ENCODE measurements at places on chromosomes 5 and 9.

DNA sequence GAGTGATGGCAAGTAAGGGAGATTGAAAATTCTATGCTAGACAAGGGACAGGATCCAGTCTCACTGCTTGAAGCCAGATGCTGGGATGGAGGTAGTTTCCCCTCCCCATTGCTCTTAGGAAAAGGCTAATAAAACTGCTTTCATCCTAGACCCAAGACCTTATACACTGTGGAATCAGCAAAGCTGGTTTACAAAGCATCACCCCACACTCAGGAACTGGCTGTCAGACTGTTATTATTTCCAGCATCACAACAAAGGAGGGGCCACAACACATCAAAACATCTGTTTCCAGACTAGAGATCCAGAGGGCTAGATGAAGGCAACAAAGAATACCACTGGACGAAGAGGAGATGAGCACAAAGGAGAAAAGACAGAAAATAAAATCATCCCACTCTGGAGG is 364.6 kb upstream of the PTGER4 start:
- no peak for DNase-seq

GRCh38 chr9:35906923-35907699 is 1.1 kb downstream of the HRCT1 start:
- DNase-seq = peak; percentile 95

DNA sequence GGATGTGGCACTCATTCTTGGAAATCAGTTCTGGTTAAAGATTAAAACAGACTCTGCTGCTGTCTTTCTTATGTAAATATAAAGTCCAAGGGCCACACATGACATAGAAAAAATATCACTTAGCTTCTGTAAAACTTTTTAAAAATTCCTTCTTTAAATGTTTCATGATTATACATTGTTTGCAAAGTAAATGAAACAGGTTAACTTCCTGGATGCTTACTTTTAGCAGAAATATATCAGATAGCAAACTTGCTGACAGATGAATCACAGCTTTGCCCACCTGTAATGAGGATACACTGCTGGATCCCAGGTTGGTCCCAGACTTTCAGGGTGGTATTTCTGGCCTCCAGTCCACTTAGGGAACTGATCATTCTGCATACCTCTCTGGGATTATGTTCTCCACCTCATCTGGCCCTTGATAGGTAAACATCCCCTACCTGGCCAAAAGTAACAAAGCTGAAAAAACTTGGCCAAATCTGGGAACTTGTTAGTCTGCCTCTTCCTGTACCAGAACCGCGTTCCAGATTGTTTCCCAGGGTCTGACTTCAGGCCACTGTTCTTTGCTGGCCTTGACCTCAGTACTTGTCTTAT is 340.5 kb downstream of the ADGRV1 start:
- no peak for DNase-seq

DNA sequence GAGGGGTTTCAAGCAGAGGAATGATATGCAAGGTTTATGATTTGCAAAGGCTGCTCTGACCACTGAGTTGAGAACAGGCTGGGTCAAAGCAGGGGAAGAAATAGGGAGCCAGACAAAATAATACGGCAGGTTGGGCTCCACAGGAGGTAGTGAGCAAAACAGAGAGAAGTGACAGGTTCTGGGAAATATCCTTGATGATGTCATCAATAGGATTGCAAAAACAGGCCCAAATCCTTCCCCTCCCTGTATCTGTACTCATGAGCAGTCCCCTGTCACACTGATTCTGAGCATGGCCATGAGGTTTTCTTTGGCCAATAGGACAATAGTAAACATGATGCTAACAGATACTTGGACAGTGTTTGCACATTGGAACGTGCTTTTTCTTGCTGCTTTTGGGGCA is 471.8 kb upstream of the BRINP1 start:
- DNase-seq = no peak

DNA sequence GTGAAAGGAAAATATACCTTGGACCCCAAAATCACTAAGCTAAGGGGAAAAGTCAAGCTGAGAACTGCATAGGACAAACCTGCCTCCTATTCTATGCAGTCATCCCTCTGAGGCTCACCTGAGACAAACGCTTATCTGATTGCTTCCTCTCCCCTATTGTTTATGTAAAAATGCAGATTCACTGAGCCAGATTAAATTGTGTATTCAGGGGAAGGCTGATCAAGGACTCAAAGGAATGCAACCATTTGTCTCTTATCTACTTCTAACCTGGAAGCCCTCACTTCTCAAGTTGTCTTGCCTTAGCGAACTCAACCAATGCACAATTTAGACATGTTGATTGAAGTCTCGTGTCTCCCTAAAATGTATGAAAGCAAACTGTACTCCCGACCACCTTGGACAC is 13.3 kb downstream of the SPARC start:
- no peak for DNase-seq

DNA sequence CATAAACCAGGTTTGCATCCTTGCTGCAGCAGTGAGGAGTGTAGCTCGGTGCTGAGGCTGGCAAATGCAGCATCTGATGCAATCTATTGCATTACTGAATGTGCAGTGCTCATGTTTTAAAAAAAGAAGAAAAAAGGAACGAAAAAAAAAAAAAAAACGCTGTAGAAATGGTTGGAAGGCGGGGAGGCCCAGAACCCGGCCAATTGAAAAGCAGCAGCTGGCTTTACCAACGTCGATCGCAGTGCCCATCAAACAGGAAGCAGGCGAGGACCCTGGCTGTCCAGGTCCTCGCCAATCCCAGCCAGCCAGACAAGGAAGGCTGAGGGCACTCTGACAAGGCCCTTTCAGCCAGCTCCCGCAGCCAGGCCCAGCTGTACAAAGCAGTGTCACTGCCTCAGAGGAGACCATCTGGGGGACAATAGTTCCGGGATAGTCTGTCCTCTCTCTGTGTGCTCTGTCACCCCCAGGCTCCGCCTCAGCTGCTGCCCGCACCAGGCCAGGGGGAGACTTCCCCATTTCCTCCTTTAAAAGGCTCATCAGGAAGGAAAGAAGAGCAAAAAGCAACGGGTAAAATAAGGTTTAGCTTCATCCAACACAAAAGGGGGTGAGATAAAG is 21.8 kb upstream of the CPEB4 start:
- no peak for DNase-seq

- DNase-seq = no peak
Measured at GRCh38 chr5:157652377-157652692, at the start of gene SOX30. TSS of gene SOX30 (minus strand) at chr5:157652438. CDS start at chr5:157652078, 360 bp downstream.

DNA sequence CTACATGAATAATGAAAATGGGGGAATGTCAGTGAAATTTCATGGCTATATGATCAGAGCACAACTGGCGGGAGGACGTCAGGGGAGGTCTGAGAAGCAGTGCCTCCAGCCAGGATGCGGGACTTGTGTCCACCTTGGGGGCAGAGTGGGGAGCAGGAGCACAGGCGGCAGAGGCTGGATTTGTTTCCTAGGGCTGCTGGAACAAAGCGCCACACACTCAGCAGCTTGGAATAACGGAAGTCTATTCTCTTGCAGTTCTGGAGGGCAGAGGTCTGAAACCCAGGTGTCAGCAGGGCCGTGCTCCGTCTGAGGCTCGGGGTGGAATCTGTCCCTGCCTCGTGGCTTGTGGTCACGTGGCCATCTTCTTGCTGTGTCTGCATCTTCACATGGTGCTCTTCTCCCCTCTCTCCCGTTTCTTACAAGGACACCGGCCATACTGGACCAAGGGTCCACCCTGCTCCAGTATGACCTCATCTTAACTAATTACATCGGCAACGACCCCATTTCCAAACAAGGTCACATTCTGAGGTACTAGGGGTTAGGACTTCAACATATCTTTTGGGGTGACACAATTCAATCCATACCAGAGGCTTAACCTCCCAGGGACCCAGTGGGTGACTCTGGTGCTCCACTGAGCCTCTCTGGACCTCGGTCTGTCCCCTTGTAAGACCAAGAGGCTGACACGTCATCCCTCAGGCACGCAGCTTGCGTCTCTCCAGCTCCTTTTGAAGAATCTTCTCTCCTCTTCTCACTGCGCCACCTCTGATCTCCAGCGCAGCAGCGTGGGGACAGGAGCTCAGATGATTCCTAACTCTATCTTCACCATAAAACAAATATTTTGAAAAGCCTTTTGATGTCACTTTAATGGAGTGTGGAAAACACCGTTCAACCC is 202.5 kb downstream of the CDK5RAP2 start:
- peak; percentile 52 for DNase-seq

DNA sequence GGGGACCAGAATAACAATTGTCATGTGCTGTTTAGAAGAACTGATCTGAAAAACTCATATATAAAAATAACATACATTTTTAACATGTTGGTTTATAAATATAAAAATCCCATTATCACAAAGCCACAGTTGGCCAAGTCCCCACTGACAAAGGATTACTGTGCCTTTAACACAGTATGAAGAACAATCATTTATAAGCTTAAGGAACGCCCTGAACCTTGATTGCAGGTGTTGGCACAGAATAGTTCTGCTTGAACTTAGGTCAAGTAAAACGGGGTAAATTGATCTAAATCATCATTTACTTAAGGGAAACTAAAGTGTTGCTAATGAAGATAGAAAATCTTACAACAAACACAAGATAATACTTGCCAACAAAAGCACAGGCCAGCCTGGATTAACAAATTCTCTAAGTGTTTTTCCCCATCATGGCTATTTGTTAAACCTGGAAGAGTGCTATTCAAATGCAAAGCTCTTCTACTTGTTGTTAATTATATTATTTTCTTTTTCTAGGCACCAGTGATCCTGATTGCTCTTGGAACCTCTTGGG is 46.1 kb downstream of the ASTN2 start:
- no peak for DNase-seq

DNA sequence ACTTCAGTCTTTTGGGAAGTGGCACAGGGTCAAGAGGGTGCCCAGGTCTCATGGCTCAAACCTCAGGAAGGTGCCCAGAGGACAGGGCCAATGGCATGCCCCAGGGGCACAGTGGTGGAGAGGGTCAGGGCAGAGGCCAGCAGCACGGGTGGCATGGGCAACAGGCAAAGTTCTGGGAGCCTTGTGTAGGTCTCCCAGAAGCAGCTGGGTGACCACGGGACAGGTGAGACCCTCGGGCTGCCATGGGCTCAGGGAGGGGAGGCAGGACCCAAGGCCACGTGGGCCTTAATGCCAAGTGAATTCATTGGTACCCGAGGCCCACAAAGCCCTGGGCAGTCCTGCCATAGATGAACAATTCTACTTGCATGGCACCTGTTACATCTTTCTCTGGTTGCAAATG is 72.4 kb upstream of the ADAMTS2 start:
- no peak for DNase-seq

DNA sequence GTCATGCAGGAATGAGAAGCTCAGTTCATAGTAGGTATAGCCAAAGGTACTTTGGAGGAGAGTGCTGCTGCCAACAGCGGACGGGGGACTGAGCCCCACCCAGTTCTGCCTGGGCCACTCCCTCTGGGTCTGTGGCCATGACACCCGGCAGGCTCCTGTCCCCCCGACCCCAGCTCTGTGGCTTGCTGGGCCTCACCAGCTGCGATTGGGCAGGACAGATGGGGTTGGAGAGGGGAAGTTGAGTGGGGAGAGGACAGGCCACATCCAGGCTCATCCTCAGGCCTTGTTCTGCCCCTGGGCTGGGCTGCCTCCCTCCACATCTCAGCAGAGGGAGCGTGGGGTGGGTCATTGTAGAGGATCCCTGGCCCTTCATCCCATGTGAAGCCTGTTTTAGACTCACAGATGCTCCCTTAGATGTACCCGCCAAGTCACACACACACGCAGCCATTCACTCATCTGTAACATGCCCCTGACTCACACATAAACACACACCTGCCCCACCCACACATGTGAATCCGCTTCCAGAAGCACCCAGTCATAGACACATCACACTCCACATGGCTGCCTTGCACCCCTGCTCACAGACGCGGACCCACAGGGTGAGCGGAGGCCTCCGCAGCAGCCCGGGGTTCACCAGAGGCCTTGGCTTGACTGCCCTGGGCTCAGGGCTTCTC is 48.8 kb downstream of the NTNG2 start:
- DNase-seq = peak; percentile 20

- DNase-seq = no peak
Measured at GRCh38 chr5:37841203-37841602, 1.4 kb upstream of the GDNF start.

DNA sequence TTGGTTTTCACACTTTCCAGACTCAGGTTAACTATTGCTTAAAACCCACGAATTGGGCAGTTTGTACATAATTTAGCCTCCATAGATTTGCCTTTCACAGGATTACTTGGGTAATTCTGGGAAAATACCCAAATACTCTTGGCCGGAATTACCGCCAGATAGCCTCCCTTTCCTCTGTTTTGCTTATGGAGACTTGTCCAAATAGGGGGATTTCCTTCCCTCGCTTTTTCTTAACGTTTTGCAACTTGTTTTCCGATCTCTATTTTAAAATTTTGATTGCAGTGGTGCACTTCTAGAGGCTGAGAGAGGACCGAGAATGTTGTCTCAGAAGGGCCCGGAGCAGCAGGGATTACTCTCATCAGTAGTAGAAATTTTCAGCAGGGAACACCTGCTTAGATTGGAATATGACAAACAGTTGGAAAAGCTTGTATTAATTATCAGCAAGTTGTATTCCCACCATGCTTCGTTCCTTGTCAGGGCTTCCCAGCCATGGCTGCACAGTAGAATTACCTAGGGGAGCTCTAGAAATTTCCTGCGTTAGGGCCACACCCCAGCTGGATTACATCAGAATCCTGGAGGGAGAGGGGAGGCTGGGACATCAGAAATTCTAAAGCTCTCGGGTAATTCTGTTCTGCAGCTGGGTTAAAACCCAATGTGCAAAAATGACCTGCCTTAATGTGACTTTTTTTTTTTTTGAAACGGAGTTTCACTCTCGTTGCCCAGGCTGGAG is 329.1 kb downstream of the SH3GL2 start:
- DNase-seq = no peak

GRCh38 chr9:11676821-11677220 is 1016.4 kb upstream of the TYRP1 start:
- DNase-seq = no peak

- DNase-seq = no peak
Measured at GRCh38 chr9:68847765-68848164, 142.7 kb downstream of the PIP5K1B start.

DNA sequence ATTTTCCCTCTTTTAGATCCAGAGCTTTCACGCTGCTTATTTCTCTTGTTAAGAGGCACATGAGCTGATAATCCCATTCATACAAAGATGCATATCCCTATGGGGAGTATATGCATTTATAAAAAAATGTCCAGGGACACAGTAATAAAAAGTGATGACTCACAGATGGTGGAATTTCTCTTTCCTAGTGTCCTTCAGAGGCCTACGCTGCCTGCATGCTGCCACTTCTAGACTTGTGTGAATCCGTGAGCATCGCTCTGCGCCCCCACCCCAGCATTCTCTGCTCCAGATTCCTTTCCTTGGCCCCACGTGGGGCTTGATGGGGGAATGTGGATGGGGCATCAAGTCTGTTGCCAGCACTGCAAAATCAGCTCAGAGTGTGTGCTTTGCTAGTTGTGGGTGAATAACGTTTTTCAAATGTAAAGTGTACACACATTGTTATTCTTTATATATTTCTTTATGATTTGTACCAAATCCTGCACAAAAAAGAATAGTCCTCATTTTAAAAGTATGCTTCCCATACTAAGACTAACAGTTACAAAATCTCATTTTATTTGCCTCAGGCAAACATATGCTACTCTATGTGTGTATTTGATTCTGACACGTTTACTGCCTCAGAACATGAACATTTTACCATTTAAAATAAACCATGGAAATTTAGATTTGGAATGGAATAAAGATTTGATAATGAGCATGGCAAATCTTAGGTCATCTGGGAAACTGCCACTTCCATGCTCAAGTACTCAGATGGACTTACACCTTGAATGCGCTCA is 22.4 kb upstream of the RASGRF2 start:
- DNase-seq = peak; percentile 27

All from fibroblast of lung (primary cell).